Naive B cell (primary cell): ENCODE measurements at places on chromosomes 5 and 9.

DNA sequence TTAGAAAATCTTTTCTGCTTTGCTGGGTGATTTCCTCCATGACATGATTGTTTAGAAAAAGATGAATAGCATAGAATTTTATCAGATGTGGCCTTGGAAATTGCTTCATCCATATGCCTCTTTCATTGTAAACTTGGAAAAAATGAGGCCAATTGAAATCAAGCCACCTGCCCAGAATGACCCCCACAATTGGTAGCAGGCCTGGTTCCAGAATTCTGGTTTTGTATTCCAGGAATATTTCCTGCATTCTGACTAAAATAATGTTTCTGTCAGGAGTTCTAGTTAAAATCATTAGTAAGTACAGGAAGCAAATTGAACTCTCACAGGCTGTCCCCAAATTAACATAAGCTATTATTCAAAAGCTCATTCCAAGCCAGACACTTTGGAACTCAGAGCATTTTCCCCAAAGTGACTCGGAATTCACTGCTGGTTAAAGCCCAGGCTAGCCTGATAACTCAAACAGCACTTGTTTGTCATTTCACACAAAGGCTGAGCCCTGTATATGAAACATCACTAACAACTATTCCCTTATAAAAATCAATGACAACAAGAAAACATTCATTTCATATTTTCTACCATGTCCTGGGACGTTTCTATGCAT, 75.1 kb upstream of the ADCY2 start:
- DNase-seq, result no peak

GRCh38 chr9:79127661-79128060, 444.1 kb upstream of the TLE4 start:
- DNase-seq, result no peak

GRCh38 chr5:134370311-134370870, 978 bp upstream of the UBE2B start:
- no peak for DNase-seq

DNA sequence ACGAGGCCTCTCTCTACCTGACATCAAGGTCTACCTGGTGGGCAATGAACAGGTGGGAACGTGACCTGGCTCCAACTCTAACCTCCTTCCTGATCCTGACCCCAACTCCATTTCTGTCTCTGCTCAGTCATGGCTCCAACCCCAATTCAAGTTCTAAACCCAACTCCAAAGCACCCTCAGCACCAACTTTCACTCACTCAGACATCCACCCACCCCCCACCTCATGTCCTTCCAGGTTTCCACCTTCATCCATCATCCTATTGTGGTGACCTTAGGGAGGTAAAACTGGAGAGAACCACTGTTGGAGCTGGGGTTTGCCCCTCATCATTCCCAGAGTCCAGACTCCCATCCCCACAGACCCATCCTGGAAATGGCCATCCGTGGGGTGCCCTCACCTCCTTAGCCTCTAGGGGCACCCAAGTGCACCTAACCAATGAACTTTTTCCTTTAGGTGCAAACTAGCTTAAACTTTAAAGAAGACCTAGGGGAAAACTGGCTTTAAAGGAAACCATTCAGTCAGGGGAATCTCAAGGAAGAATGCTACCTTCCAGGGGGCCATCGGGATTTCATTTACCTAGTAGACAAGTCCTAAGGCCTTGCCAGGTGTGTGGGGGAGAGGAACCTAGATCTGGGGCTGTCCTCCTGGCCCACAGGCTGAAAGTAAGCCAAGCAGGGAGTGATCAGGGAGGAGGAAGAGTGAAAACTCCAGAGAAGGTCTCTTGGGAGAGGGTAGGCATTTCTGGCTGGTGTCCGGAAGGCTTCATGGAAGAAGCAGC, 11.3 kb downstream of the RGS14 start:
- DNase-seq, result no peak

GRCh38 chr5:156515803-156516360, 188.9 kb downstream of the SGCD start:
- DNase-seq, result no peak

GRCh38 chr9:117415358-117415914, 579 bp upstream of the ASTN2 start:
- no peak for DNase-seq

DNA sequence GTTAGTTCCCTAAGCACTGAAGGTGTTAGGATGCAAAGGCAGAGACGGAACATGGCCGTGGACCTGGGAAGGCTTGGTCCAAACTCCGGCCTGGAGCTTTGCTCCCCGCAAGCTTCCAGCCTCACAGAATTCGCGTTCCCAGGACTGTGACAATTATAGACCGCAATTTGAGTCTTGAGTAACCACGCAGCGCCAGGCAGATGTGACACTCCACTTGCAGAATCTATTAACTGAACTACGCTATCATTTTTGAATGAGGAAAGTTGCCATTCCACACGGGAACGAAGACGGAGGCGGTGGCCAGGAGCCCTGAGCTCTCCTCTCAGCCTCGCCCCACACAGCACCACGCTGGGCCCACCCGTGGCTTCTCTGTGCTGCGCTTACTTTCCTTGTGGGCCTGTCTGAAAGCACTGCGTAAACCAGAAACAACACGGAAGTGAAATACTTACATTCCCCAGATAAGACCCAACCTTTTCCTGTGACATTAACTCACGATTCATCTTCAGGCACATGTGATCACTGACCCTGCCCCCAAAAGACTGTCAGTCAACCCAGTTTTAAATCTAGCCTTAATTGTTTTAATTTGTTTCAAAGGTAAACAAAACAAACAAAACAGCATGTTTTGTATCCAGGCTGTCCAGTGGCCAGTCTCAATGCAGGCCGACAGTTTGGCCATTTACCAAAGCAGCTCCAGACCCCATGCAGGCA, 16.1 kb upstream of the COL5A1 start:
- DNase-seq, result no peak

- peak; percentile 18 for DNase-seq
Measured at GRCh38 chr9:83583151-83584014, 39.6 kb upstream of the IDNK start.

- DNase-seq, result peak; percentile 71
Measured at GRCh38 chr9:112038017-112038408, 137.1 kb downstream of the SUSD1 start.

- DNase-seq, result no peak
Measured at GRCh38 chr5:80962630-80963520, 2.7 kb downstream of the RASGRF2 start.
